GM23338 (cell line): ENCODE measurements at places on chromosomes 5 and 9. TPM values are rescaled to one million over a fixed set of nuclear protein-coding genes. Genes with fewer than 3 reads are reported as not detected.
A peak's percentile ranks its signal among the peaks of the same experiment; 100 is the strongest.

DNA sequence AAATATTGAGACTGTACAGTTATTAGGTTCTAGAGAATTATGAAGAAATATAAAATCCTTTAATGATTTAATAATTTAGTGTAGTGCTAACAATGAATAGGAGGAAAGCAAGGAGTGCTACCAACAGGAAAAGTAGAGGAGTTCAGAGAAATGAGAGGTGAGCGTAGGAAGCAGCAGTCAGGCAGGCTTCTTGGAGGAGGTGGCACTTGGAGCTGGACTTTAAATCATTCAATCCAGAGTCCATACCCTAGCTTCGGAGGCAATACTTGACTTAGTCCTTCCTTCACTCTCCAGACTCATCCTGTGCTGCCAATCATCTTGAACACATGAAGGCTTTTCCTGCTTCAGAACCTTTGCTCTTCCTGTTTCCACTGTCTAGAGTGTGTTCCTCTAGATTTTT lies 254.3 kb downstream of the GRIA1 start:
- H3K4me3 ChIP-seq, result no peak overlapping the region
- no peaks in the 10 kb centered on the region for H3K36me3 ChIP-seq
- H3K27me3 ChIP-seq, result no peaks in the 10 kb centered on the region

The BHMT gene
- 2.3 and 4.2 TPM in 2 replicates for total RNA-seq

GRCh38 chr5:62902126-62902525 lies 323.5 kb downstream of the LRRC70 start:
- no peak overlapping the region for H3K27ac ChIP-seq

GRCh38 chr9:108779551-108780325 lies 76.0 kb downstream of the ACTL7B start:
- no peak overlapping the region for H3K27ac ChIP-seq
- no peaks in the 10 kb centered on the region for H3K36me3 ChIP-seq
- peak; percentile 10 for DNase-seq

- H3K36me3 ChIP-seq, result no peaks in the 10 kb centered on the region
- H3K4me1 ChIP-seq, result no peaks in the 10 kb centered on the region
- H3K27me3 ChIP-seq, result no peaks in the 10 kb centered on the region
Observed at GRCh38 chr5:21792748-21793147, 1060.4 kb downstream of the CDH12 start.

DNA sequence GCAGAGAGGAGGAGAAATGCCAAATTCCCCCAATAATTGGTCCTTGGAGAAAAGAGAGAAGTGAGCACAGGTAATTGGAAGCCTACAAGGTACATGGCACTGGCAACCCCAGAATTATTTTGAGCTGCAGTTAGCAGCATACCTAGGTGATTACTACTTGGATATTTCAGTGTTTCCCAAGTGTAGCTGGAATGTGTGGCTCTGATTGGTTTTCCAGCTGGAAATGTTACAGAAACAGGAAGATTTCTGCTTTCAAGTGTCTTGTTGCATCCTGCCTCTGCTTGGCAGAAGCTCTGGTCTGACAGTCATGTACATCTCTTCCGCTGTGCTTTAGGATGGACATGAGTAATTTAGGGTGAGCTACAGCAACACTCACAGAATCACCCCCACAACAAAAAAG lies 262.1 kb downstream of the ENC1 start:
- H3K27ac ChIP-seq, result no peak overlapping the region
- H3K4me3 ChIP-seq, result no peak overlapping the region
- 0 out of 2 replicates have a peak, but pooled peaks cover 5% of the 10 kb centered on the region for H3K4me1 ChIP-seq
- no peaks in the 10 kb centered on the region for H3K36me3 ChIP-seq

DNA sequence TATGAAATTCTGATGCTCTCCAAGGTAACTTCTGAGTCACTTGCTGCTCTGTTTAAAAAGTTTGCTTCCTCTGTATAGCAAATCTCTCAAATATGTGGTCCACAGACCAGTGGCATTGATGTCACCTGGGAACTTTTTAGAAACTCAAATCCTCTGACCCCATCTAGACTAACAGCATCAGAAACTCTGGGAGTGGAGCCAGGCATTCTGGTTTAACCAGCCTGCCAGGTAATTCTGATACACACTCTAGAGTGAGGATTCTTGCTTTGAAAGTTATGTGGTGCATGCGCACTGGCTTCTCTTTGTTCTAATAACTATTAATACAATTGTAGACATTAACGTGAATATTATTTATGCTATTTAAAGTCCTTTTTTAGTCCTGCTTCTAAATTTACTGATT lies 298.1 kb downstream of the SLF1 start:
- no peak for DNase-seq
- H3K27me3 ChIP-seq, result no peaks in the 10 kb centered on the region
- H3K36me3 ChIP-seq, result no peaks in the 10 kb centered on the region
- no peak overlapping the region for H3K4me3 ChIP-seq

DNA sequence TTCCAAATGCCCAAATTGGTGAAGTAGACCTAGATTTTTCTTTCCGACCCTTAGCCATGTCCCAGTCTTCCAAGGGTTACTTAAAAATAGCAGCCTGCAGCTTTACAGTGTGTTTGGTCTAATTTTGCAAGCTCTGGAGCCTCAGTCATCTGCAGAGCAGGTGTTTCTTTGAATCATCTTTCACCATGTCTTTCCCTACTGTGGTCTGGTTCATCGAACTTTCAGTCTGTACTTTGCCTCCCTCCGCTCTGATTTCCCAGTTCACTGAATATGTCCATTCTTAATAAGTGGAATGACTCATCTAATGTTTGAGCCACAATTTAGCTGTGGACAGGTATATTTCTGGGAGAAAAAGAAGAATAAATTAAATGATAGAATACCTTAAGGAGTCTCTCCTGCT lies 1060.7 kb downstream of the EFNA5 start:
- DNase-seq, result no peak
- H3K4me1 ChIP-seq, result no peaks in the 10 kb centered on the region
- H3K4me3 ChIP-seq, result no peak overlapping the region
- H3K27ac ChIP-seq, result no peak overlapping the region

DNA sequence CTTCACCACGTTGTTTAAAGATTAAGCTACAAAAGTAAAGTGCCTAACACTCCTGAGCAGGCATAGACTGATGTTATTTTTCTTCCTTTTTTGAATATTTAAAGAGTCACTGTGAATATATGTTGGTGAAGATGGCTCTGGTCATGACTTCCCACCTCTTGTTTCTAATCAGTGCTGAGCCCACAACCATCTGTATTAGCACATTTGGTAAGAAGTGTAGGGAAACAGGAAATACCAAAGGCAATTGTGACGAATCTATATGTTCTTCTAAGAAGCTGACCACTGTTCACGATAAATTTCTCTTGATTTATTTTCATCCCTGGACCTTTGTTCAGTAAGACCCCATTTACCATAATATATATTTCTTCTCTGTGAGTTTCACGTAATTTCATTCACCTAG lies 108.3 kb upstream of the PCA3 start:
- no peak for DNase-seq
- H3K4me1 ChIP-seq, result peaks cover 20% of the 10 kb centered on the region
- no peak overlapping the region for H3K4me3 ChIP-seq
- no peaks in the 10 kb centered on the region for H3K27me3 ChIP-seq
- H3K36me3 ChIP-seq, result no peaks in the 10 kb centered on the region

GRCh38 chr9:16450043-16450442 lies 420.4 kb downstream of the BNC2 start:
- H3K4me1 ChIP-seq, result peaks cover 25% of the 10 kb centered on the region
- no peaks in the 10 kb centered on the region for H3K27me3 ChIP-seq
- DNase-seq, result no peak
- H3K4me3 ChIP-seq, result no peak overlapping the region

- H3K4me1 ChIP-seq, result peaks cover 53% of the 10 kb centered on the region
- H3K36me3 ChIP-seq, result no peaks in the 10 kb centered on the region
- no peaks in the 10 kb centered on the region for H3K27me3 ChIP-seq
- H3K4me3 ChIP-seq, result no peak overlapping the region
Observed at GRCh38 chr5:81856948-81857928, 106.3 kb upstream of the SSBP2 start.

The SPINK7 gene
- not detected in 2 replicates for total RNA-seq

GRCh38 chr5:100706776-100707175 lies 171.6 kb downstream of the FAM174A start:
- no peaks in the 10 kb centered on the region for H3K27me3 ChIP-seq
- no peaks in the 10 kb centered on the region for H3K4me1 ChIP-seq
- H3K4me3 ChIP-seq, result no peak overlapping the region
- H3K36me3 ChIP-seq, result no peaks in the 10 kb centered on the region

The ACOT12 gene
- 1.4 TPM in 1 of 2 replicates, not detected in the other for total RNA-seq

The SLC34A1 gene
- total RNA-seq, result 0.31 TPM in 1 of 2 replicates, not detected in the other

DNA sequence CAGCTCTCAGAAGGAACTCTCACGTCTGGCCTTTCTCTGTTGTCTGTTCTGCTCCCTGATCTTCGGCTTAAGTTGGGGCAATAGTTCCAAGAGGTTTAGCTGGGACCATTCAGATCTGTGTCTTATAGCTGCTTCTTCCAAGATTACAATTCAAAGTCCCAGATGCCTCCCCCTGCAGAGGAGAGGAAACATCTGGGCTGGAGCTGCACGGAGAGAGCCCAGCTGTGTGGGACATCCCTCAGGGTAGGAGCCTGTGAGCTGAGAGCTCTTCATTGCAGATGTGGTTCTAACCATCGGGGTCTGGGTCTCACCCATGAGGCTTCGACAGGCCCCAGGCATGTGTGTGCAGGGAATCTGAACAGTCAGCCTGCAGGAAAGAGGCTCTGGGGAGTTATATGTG lies 9.0 kb upstream of the PHF19 start:
- no peak overlapping the region for H3K27ac ChIP-seq
- no peak overlapping the region for H3K4me3 ChIP-seq
- no peaks in the 10 kb centered on the region for H3K27me3 ChIP-seq

DNA sequence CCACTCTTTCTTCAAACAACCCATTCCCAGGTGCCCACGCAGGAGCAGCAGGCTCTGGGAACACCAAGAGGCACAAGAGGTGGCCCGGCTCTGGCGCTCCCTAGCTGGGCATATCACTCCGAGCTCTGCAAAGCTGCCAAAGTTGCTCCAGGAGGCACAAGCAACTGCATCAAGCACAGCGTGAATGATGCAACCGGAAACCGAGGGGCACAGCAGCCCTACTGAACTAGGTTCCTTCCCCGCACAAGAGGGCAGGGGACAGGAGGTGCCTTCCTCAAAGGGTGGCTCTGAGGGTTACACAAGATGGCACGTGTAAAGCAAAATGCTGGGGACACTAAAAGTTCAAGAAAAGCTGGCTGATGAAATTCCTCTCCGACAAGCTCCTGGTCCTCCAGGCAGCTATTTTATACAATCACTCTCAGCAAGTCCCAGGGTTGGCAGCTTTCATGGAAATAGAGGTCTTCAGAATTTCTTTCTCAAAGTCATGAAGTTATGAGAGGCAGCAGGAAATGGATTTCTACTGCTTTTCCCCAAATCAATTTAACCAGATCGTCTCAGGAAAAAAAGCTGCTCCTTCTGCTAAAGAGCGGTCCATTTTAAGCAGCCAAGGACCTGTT lies 22.9 kb downstream of the PSMB7 start:
- no peak for DNase-seq
- no peaks in the 10 kb centered on the region for H3K36me3 ChIP-seq
- H3K27ac ChIP-seq, result no peak overlapping the region
- H3K4me3 ChIP-seq, result no peak overlapping the region

- H3K4me3 ChIP-seq, result no peak overlapping the region
- H3K4me1 ChIP-seq, result no peaks in the 10 kb centered on the region
- peaks cover 15% of the 10 kb centered on the region; the same call in 1 of the 2 replicates for H3K36me3 ChIP-seq
- H3K27me3 ChIP-seq, result no peaks in the 10 kb centered on the region
Observed at GRCh38 chr5:63032343-63032742, 453.7 kb downstream of the LRRC70 start.

- no peak overlapping the region for H3K4me3 ChIP-seq
- H3K36me3 ChIP-seq, result no peaks in the 10 kb centered on the region
- DNase-seq, result no peak
- 0 out of 2 replicates have a peak, but pooled peaks cover 5% of the 10 kb centered on the region for H3K4me1 ChIP-seq
Observed at GRCh38 chr9:34443533-34443932, 14.8 kb downstream of the FAM219A start.

GRCh38 chr5:74063346-74063745 lies 437.4 kb downstream of the ARHGEF28 start:
- no peaks in the 10 kb centered on the region for H3K27me3 ChIP-seq
- no peak overlapping the region for H3K4me3 ChIP-seq
- no peak overlapping the region for H3K27ac ChIP-seq

DNA sequence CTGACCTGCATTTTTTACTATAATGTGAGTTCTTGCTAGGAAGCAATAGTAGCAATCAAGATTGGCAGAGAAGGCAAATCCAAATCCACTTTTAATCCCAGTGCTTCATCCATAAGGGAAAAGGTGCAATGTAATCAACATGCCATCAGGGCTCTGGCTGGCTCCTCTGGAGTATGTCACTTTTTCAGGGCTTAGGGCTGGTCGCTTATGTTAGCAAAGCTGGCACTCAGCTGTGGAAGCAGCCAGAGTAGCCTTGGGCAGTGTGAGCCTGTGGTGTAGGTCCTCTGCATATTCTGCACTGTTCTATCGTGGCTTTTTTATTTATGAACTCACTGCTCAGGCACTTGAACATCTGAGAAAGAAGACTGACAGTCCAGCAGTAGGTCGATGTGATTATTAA lies 16.1 kb downstream of the ACTBL2 start:
- DNase-seq, result no peak
- H3K4me1 ChIP-seq, result no peaks in the 10 kb centered on the region
- H3K27me3 ChIP-seq, result no peaks in the 10 kb centered on the region

The MYMK gene
- total RNA-seq, result not detected in 2 replicates

DNA sequence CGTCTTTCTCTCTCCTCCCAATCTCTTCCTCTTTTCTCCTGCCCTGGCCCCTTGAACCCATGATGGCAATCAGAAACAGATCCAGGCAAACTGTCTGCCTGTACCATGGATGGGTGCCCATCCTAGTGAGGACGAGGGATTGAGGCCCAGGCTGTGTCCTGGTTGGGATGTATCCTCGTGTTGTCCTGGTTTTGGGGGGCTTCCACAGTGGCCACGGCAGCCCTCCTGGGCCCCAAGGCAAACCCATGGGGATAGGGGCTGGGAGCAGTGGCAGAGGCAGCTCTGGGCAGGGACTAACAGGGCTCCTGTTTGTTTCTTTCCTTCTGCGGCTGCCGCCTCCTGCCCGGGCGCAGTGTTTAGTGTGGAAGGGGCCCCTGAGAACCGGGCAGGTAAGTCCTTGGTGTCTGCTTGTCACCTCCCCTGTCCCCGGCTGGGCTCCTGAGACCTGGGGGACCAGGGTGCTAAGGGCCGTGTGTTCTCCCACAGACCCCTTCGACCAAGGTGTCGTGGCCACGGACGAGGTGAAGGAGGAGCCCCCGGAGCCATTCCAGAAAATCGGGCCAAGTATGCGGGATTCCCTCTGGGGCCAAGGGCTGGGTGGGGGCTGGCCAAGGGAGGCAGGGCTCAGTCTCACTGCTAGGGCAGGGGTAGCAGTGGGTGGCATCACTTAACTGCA lies 70.0 kb downstream of the AMBP start:
- H3K36me3 ChIP-seq, result no peaks in the 10 kb centered on the region
- peaks cover 10% of the 10 kb centered on the region for H3K4me1 ChIP-seq
- no peak overlapping the region for H3K4me3 ChIP-seq
- no peaks in the 10 kb centered on the region for H3K27me3 ChIP-seq

The INSL4 gene
- not detected in 2 replicates for total RNA-seq

GRCh38 chr9:137757613-137758029 lies 120.0 kb upstream of the CACNA1B start:
- no peak overlapping the region for H3K4me3 ChIP-seq
- H3K36me3 ChIP-seq, result peaks cover 13% of the 10 kb centered on the region
- H3K4me1 ChIP-seq, result no peaks in the 10 kb centered on the region
- H3K27me3 ChIP-seq, result no peaks in the 10 kb centered on the region
- H3K27ac ChIP-seq, result no peak overlapping the region
- no peak for DNase-seq

GRCh38 chr5:141328231-141328630 lies 2.1 kb upstream of the PCDHGA1 start:
- H3K4me3 ChIP-seq, result no peak overlapping the region
- H3K27ac ChIP-seq, result no peak overlapping the region
- no peaks in the 10 kb centered on the region for H3K4me1 ChIP-seq
- H3K27me3 ChIP-seq, result no peaks in the 10 kb centered on the region
